NCI-H524 (cell line): ENCODE measurements at places on chromosomes 13 and 19.
A peak's percentile ranks its signal among the peaks of the same experiment; 100 is the strongest.

GRCh38 chr19:5189318-5189607 is 151.3 kb downstream of the PTPRS start:
- no peak for DNase-seq

- DNase-seq, result no peak
Observed at GRCh38 chr19:18603958-18604819, 2.4 kb downstream of the CRLF1 start.

GRCh38 chr19:49340069-49340864 is 5.1 kb downstream of the CD37 start:
- DNase-seq, result peak; percentile 96

DNA sequence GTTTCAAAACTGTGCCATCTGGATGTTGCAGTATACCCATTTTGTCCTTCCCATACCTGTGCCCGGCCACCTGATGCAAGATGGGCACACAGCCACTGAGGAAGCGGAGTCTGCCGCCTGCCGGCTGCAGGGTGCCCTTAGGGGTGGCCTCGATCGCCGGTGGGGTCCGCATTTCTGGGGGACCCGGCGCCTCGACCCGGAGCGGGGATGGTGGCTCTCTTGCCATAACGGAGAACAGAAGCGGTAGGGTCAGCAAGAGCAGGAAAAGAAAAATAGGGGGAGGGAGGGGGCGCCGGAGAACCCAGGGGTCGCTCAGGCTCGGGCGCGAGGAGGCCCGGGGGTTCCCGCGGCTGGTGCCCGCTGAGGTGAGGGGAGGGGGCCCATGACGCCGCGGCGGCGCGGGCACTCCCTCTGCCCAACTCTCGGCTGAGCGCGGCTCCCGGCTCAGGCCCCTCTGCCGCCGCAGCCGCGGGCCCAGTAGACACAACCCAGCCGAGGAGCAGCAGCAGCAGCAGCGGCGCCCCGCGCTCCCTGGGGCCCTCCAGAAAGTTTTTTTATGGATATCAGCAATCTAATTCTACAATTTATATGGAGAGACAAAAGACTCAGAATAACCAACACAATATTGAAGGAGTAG is 13.8 kb upstream of the CYP4F2 start:
- no peak for DNase-seq

DNA sequence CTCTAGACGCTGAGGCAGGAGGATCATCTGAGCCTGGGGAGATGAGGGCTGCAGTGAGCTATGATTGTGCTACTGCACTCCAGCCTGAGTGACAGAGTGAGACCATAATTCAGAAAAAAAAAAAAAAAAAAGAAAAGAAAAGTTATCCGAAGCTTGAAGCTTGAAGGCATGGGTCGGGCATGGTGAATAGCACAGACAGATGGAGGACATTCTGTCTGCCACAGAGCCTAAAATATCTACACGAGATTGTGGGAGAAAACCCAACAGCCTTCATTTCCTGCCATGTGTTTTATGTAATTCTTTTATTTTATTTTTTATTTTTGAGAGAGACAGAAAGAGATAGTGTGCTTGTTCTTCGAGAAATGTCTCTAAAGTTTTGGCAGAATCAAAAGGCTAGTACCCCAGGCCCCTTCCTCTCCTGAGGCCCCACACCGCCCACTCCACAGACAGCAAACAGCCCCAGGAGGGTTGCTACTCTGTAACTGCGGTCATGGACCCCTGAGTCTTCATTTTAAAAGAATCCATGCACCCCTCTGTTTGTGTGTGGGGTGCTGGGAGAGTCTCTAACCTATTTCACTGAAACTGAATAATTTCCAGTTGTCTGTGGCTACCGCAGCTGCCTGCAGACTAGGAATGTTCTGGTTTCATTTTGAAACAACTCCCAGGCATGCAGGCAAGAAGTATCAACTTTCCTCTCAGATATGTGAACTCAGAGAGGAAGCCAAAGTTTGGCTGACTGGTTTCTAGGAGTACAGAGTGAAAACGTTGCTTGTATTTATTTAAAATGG is 38.4 kb upstream of the RCBTB2 start:
- DNase-seq, result no peak

GRCh38 chr13:28161370-28161769 is 23.0 kb downstream of the PAN3 start:
- DNase-seq, result no peak

GRCh38 chr13:94660695-94661326 is 51.5 kb downstream of the SOX21 start:
- peak; percentile 49 for DNase-seq

DNA sequence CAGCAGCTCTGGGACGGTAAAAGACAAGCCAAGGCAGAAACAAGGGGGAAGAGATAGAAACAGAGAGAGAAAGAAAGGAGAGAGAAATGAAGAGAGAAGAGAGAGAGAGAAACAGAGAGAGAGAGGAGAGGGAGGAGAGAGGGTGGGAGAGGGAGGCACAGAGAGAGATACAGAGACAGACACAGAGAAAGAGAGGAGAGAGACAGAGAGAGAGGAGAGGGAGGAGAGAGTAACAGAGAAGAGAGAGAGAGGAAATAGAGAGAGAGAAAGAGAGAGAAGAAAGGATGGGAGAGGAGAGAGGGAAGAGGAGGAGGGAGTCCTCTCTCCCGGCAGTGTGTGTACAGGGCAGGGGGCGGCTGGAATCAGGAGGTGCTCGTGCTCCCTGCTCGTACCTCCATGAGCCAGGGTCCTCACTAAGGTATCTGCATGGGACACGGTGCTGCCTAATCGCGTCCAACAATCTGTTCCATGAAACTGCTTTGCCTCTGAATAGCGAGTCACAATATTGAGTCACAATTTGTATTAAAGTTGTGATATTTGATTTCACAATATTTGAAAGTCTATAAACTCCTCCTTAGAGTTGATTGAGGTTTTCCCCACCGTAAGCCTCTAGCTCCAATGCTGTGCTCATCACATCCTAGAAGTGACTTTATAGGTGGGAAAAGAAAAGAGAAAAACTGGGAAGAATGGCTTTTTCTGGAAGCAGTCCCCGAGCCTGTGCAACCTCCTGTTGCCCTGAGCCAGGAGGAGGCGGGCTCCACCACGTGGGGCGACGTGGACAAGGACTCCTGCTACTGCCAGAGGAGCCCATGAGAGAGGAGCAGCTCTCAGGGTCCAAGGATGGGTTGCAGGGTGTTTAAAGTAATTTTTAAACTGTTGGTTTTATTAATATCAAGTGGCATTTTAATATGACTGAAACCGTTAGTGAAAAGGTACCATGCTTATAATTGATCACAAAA is 81.7 kb upstream of the ARHGEF7 start:
- DNase-seq, result no peak

DNA sequence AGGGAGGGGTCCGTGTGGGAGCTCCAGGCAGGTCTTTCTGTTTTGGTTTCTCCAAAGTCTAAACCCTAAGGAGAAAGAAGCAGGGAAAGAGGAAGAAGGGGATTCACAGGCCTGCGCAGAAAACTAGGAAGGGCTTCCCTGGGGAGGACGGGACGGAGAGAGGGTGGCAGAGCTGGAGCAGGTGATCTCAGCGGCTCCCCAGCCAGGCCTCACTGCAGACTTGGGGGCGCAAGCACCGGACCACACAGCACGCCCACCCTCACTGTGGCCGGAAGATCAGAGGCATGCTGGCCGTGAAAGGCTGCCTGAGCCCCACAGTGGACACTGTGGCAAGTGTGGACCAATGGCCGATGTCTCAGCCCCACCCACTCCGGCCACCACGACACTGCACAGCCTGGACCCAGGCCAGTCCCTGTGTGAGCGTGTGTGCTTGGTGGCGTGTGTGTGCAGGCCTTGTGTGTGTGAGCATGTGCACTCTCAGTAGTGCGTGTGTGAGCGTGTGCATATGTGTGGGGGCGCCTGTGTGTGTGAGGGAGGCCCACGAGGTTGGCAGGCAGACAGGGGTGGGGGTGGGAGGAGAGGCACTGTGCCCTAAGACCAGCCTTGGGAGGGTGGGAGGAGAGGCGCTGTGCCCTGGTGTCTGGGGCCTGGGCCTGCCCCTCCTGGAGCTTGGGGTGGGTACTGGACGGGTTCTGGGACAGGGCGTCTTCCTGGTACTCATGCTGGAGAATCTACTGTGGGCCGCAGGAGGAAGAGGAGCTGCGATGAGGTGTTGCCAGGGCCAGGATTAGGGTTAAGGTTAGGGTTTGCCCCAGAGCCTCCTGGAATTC is 15.4 kb upstream of the TMEM255B start:
- no peak for DNase-seq

- DNase-seq, result no peak
Observed at GRCh38 chr19:2495130-2495641, 19.3 kb downstream of the GADD45B start.

DNA sequence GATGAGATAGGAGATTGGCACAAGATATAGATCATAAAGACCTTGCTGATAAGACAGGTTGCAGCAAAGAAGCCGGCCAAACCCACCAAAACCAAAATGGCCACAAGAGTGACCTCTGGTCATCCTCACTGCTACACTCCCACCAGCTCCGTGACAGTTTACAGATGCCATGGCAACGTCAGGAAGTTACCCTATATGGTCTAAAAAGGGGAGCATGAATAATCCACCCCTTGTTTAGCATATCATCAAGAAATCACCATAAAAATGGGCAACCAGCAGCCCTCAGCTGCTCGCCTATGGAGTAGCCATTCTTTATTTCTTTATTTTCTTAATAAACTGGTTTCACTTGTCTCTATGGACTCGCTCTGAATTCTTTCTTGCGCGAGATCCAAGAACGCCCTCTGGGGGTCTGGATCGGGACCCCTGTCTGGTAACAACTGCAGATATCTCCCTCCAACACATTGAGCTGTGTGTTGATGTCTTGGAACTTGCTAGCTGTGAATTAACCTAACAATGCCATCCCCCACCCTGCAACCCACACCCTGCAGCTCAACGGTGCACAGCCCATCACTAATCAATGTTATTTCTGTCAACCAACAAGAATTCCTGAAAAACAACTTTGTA is 27.1 kb upstream of the GRTP1 start:
- DNase-seq, result no peak

DNA sequence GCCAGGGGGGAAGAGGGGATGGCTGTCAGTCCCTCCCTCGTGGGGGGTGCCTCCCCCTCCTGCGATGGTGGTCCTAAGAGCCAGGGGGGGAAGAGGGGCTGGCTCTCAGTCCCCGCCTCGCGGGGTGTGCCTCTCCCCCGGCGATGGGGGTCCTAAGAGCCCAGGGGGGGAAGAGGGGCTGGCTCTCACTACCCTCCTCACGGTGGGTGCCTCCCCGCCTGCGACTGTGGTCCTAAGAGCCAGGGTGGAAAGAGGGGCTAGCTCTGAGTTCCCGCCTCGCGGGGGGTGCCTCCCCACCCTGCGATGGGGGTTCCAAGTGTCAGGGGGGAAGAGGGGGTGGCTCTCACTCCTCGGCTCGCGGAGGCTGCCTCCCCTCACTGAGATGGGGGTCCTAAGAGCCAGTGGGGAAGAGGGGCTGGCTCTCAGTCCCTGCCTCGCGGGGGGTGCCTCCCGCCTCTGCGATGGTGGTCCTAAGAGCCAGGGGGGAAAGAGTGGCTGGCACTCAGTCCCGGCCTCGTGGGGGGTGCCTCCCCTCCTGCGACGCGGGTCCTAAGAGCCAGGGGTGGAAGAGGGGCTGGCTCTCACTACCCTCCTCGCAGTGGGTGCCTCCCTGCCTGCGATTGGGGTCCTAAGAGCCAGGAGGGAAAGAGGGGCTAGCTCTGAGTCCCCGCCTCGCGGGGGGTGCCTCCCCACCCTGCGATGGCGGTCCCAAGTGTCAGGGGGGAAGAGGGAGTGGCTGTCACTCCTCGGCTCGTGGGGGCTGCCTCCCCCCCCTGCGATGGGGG is 2325.6 kb upstream of the PCDH20 start:
- DNase-seq, result no peak

GRCh38 chr19:46393456-46394401 is 19.6 kb downstream of the CCDC8 start:
- DNase-seq, result no peak

DNA sequence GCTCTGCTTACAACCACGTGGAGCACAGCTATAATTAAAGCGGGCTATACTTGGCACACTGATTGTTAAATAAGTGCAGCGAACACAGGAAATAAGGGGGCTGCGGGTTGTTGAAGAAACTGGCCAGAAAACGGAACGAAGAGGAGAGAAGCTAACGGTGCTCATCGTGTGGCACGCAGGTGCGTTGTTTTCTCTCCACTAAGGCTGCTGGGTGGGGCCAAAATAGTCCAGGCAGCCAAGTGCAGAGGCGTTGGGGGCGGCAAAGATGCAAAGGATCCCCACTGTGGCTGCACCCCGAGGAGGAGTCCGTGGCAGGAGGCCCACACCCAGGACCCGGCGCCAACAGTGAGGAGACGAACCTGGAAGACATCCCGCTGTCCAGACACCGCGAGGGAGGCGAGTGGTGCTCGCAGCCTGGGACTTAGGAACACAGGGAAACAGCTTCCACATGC is 8.1 kb upstream of the ARL11 start:
- DNase-seq, result no peak

- no peak for DNase-seq
Observed at GRCh38 chr13:54110597-54110996, 1082.0 kb downstream of the OLFM4 start.

- no peak for DNase-seq
Observed at GRCh38 chr19:46726971-46727501, 10.1 kb upstream of the PRKD2 start.

- DNase-seq, result no peak
Observed at GRCh38 chr13:29754473-29754806, 96.0 kb downstream of the UBL3 start.

DNA sequence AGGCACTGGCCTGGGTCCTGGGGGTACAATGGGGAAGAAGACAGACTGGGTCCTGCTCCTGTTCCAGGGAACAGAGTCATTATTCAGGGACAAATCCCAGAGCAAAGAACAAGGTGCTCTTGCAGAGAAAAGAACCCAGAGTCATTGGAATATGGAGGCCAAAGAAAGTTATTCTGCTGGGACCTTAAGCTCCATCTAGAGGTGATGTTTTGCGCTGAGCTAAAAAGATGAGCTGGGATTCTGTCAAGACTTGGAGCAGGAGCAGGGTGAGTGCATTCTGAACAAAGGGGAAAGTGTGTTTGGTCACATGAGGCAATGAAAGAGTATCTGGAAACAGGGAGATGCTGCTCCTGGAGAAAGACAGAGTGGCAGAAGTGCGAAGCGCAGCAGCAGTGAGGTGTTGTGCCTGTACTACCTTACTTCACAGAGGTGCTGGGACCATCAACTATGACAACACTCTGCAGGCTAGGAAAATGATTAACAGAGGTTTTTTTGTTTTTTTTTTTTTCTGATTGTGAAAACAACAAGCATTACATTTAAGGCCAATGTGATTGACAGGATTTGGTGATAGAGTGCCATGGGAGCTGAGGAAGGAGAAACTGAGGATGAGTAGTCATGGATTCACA is 95.3 kb upstream of the TNFSF11 start:
- DNase-seq, result peak; percentile 34

- DNase-seq, result no peak
Observed at GRCh38 chr19:16359964-16360363, 35.3 kb downstream of the KLF2 start.

- no peak for DNase-seq
Observed at GRCh38 chr19:35801828-35802227, 10.8 kb downstream of the PRODH2 start.

GRCh38 chr13:67296511-67296910 is 66.4 kb upstream of the PCDH9 start:
- DNase-seq, result no peak

DNA sequence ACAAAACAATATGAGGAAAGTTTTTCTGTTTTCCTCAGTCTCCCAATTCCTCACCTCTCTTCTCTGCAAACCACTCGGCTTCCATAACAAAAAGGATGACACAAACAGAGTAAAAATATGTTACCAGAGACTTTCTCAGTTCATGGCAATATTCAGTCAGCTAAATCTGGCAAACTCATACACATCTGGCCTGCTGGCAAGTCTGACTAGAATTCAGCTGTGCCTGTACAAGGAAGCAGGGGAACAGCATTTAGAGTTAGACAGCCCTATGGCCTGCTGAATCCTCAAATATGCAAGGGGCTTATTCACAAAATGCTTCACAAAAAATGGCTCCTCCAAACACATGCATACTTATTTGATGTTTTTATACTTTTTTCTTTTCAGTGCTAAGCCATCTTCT is 227.8 kb downstream of the ENOX1 start:
- DNase-seq, result no peak
